Endothelial cell (in vitro differentiated cells): ENCODE measurements at places on chromosomes 5 and 9.

GRCh38 chr9:112035166-112035826 lies 138.7 kb downstream of the UGCG start:
- DNase-seq, result no peak

- peak; percentile 65 for DNase-seq
Observed at GRCh38 chr5:31809050-31809870, 170.3 kb downstream of the PDZD2 start.

DNA sequence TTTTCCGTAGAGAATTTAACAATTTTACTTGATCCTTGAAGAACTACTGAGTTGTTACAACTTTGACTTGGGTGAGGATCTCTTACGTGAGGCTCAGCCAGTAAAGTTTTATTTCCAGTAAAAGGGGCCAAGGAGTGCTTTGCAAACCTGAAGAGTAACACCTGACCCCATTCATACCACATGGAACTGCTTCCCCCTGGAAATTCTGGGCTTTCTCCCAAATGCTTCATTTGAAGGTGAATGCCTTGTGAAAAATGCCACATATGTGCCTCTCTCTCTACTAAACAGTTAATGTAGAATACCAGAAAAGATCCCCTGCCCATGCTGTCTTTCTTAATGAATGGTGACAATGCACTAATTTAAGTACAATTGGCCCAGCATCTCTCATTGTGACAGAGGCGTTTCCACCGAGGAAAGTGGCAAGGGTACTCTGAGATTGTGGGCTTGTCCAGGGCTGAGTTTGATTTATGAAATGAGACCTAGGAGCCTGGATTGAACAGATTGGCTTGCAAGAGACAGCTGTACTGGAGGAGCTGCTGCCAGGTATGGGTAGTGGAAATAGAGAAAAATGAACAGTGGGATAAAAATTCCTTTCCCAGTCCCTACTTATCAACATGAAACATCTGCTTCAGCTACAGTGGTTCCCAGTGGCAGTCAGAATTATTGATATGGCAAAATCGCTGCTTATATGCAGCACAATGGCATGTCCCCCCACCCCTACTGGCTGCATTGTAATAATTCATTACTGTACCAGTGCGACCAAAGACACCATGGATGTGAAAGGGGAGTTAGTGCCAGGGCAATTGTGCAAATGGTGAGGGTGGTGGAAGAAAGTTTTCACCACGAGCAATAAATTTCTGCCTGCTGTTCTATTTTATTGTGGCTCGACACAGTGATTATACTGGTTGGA lies 843.7 kb upstream of the WWC1 start:
- no peak for DNase-seq

- no peak for DNase-seq
Observed at GRCh38 chr5:181205761-181206649, 1.0 kb upstream of the TRIM7 start.

DNA sequence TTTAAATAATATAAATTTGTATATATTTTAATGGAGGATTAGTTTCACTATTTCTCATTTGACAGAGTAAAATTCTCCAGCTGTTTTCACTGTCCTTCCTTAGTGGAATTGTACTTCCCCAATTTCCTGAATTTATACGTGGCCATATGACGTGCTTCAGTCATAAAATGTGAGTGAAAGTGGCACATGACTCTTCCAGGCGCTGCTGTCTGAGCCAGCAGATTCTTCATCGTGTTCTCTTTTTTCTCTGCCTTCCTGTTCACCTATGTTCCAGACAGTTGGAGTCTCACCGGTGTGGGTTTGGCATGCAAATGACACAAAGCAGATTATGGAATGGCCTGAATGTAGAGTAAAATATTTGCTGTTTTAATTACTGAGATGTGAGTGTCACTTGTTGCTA lies 684.1 kb downstream of the SEMA5A start:
- DNase-seq, result no peak

DNA sequence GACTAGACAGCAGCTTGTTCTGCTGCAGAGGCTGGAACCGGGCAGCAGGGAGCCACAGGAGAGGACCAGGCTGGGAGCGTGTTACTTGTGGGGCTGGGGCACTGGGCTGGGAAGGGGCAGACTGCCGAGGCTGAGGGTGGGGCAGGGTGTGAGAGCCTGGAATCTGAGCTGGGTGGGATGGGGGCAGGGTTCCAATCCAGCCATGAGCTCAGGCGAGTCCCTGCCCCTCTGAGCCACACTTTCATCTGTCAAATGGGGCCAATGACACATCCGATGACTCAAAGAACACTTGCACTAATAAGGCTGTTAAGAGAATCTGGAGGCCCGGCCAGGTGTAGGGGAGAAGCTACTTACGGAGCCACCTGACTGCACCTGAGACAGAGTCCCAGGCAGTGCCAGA lies 18.7 kb upstream of the WDR38 start:
- no peak for DNase-seq

- no peak for DNase-seq
Observed at GRCh38 chr5:37825334-37825915, 14.4 kb downstream of the GDNF start.
